GM19239 (cell line): ENCODE measurements at places on chromosomes 3 and 15.

GRCh38 chr3:122052968-122053367 lies 2.2 kb upstream of the CD86 start:
- no peak for DNase-seq

- no peak for DNase-seq
These were observed 84.5 kb downstream of the VGLL4 start for GRCh38 chr3:11558918-11559815.

DNA sequence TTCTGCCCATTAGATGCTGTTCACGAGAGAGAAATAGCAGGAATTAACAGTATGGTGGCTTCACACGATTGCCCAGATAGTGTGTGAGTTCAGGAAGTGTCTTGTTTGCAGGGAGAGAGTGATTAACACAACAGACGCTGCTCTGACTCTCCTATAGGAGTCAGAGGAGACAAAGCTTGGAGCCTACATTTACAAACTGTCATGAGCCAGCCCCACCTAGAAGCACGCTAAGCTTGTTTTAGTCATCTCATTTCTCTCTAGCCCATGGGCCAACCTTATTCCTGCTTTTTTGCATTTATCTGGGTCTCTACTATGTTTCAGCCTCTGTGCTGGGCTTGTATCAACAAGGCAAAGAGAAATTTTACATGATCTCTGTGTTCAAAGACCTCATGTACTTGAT lies 128.3 kb upstream of the BFSP2 start:
- no peak for DNase-seq

- DNase-seq, result no peak
These were observed 19.1 kb downstream of the CRABP1 start for GRCh38 chr15:78359041-78359808.

GRCh38 chr15:50876989-50877360 lies 31.5 kb upstream of the AP4E1 start:
- no peak for DNase-seq

DNA sequence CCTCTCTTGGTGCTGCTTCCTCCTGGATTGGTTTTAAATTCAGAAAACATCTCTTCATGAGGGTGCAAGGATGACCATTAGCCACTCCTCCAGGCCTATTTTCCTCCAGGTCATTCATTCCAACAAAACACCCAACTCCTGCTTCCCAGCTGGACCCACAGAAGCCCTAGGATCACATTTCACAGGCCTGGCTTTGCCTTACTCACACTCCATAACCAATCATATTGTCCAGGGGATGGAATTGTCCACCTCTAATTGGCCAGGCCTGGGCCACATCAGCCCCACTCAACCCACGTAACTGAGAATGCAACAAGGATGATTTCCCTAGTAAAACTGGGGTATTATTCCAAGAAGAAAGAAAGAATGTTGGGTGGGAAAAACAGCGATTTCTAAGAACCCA lies 616.7 kb upstream of the SUCLG2 start:
- DNase-seq, result no peak

DNA sequence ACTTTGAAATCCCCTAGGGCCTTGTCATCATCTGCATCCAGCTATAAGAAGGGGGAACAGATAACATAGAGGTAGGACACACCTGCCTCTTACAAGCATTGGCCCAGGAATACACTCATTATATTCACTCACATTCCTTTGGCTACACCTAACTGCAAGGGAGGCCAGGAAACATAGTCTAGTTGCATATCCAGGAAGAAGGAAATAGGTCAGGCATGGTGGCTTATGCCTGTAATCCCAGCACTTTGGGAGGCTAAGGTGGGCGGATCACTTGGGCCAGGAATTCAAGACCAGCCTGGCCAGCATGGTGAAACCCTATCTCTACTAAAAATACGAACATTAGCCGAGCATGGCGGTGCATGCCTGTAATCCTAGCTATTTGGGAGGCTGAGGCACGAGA lies 48.8 kb downstream of the GTPBP8 start:
- no peak for DNase-seq
